ENCODE measurements at places on chromosomes 7 and 10. TPM values are rescaled to one million over a fixed set of nuclear protein-coding genes. Genes with fewer than 3 reads are reported as not detected.

DNA sequence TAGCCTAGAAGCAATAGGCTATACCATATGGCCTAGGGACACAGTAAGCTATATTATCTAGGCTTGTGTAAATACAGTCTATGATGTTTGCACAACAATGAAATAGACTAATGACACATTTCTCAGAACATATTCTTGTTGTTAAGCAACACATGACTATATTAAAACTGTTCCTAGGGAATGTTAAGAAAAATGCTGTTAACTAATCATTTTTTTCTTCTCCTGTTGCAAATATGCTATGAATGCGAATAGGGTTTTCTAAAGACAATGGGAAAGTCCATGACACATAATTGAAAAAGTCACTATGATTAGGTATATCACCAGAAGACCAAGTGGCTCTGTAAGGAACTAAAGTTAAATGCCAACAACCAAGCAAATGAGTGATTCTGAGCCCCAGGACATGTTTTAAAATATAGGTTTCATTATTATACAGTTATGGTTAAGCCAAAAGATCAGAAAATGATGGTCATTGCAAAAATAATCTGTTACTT lies 454.0 kb upstream of the SORCS1 start:
- no peak for DNase-seq

DNA sequence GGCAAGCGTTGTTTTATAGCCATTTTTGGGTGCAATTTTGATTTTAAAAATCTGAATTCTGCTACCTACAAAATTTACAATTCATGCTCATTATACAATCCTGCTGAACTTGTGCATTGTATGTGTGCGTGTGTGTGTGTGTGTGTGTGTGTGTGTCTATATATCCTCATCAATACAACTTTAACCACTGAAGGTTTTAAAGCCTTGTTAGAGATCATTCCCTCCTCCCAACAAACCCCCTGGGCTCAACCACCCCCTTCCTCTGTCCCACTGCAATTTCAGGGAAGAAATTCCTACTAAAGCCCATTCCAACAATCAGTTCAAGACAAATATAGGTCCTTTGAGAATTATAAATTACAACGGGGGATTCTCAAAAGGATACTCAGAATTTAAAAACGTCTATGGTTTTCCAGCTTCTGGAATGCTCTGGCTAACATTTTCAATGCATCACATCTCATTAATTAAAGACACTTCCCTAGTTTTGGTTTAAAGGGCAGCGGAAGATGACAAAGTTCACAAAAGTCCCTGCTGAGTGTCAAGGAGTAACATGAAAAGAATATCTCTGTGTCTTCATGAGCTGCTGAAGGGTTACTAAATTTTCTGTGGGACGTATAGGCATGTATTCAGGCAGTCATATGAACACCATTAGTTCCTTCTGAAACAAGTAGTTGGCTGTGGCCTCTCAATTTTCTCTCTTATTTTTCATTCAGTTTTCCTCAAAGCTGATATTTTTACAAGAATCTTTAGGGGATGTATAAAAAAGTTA lies 889 bp upstream of the SEMA3A start:
- DNase-seq = no peak

GRCh38 chr7:17384400-17384799 lies 85.9 kb downstream of the AHR start:
- no peak for DNase-seq

The PRSS37 gene
- total RNA-seq = not detected

The CUL2 gene
- 33.0 TPM for total RNA-seq

Data from upper lobe of right lung (tissue), 1 donor.